ENCODE measurements at places on chromosomes 7 and 10.
A peak's percentile ranks its signal among the peaks of the same experiment; 100 is the strongest.

DNA sequence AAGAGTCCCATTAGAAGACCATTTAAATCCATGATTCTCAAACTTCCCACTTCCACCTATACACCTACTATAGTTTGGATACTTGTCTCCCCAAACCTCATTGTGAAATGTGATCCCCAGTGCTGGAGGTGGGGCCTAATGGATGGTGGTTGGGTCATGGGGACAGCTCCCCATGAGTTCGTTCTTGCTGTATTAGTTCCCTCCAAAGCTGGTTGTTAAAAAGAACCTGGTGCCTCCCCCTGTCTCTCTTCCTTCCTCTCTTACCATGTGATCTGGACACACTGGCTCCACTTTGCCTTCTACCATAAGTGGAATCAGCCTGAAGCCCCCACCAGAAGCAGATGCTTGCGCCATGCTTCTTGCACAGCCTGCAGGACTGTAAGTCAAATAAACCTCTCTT is 53.9 kb downstream of the WIPF3 start:
- DNase-seq = no peak

GRCh38 chr7:158029509-158029908 is 558.1 kb downstream of the PTPRN2 start:
- no peak for DNase-seq

DNA sequence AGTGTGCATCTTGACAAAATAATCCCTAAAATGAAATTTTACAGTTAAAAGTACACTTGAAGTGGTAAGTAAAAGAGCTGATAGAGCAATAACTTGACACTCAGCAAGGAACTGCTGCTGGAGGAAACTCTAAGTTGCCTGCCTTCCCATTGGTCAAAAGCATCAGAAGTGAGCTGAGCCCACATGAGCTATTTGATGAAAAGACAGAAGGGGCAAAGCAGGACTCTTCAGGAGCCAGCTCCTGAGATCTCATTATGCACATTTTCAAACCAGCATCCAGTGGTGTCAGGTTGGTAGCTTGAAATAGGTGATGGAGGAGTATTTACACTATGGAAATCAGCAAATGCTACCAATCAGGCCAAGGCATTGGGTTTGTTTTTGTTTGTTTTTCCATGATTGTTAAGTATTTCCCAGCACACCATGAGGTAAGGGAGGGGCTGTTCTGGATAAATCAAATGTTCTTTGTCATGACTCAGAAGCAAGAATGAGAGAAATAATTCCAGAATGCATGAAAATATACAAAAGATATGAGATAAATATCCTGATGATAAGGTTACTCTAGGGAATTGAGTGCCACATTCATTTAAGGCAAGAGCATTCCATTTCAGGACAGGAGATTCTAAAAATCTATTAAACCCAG is 316.6 kb downstream of the SNX13 start:
- DNase-seq = no peak

- DNase-seq = no peak
Measured at GRCh38 chr10:32605787-32606186, 159.8 kb downstream of the CCDC7 start.

DNA sequence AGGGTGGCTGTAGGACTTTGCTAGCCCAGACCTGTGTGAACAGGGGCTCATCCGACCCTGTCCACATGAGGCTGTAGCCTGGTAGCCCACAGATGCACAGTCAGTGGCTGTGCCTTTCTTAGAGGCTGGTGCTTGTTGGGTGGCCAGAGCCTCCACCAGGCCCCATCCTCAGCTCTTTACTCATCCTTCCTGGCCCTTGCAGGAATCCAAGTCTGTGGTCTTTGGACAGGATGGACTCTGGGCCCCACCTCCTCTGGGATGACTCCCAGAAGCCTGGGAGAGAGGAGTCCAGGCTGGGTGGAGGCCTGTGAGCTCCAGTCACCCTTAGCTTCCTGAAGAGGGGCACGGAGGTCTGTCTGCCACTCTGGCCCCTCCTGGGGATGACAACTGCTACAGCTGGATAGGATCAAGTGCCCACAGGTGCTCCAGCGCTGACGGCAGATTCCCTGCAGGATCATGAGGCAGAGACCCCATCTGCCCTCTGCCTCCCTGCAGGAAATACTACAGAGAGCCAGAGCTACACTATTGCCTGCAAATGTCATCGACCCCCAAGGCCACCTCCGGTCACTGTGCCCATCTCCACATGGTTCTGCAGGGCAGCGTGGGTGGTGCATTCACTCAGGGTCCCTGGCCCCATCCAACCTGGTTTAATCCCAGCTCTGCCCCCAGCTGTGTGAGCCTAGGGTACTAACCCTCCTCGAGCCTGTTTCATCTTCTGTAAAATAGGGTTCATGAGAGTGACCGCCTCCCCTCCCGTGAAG is 114.5 kb downstream of the PTPN20 start:
- peak; percentile 5 for DNase-seq

DNA sequence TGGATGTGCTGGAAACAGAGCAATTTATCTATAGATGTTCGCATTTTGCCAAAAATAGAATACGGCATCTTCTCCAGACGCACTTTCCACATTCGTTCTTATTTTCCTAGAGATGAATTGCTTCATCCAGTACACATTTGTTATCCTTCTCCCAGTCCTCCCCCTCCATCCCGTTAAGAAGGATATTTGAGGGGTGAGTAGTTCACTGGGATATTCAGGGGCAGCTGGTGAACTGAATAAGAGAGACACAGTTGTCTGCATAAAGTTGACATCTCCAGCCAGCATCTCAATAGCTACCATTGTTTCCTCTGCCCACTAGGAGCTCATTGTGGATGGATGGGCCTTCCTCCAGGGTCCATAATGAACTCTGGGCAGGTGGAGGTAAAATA is 456.8 kb upstream of the NRP1 start:
- DNase-seq = no peak

- DNase-seq = no peak
Measured at GRCh38 chr10:85635650-85636049, 730.9 kb downstream of the GRID1 start.

Measured in activated CD4-positive, alpha-beta memory T cell treated with anti-CD3 and anti-CD28 coated beads for 36 hours (primary cell).